GM12878 (cell line): ENCODE measurements at places on chromosomes 13 and 19. TPM values are rescaled to one million over a fixed set of nuclear protein-coding genes. Genes with fewer than 3 reads are reported as not detected.

- H3K27ac ChIP-seq: no peak overlapping the region
- H3K36me3 ChIP-seq: no peaks in the 10 kb centered on the region
- H3K4me1 ChIP-seq: peaks cover 40% of the 10 kb centered on the region
- no peaks in the 10 kb centered on the region for H3K27me3 ChIP-seq
These were observed 2.9 kb upstream of the PTOV1 start for GRCh38 chr19:49847731-49848696.

DNA sequence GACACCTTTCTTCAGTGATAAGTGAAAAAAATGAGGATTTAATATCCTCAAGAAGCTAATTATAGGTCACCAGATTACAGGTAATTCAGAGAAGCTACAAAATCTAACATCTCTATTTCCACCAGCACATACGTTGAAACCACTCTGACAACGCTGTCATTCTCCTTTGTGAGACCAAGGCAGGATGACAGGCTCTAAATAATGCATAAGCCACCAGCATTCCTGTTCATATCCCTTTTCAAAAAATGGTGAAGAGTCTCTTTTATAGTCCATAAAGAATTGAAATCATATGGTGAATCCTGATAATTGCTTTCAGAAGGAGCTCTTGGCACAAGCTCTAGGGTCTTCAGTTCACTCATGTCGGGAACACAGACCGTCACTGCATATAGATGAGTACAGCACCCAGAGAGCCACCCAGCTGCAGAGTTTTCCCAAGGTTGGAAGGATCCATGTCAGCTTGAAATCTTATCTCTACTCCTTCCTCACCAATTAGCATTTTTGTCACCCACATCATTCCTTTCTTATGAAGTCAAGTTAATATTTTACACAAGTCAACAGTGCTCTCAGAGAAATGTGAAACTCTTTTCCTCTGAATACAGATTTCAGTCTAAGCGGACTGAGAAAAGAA is 431.4 kb downstream of the TBC1D4 start:
- DNase-seq: no peak
- H3K27me3 ChIP-seq: peaks cover 2% of the 10 kb centered on the region; the same call in 1 of the 2 replicates
- H3K4me3 ChIP-seq: no peak overlapping the region
- no peaks in the 10 kb centered on the region for H3K36me3 ChIP-seq
- no peaks in the 10 kb centered on the region for H3K4me1 ChIP-seq

GRCh38 chr13:68345963-68346531 is 1115.9 kb upstream of the PCDH9 start:
- DNase-seq: no peak
- H3K27ac ChIP-seq: no peak overlapping the region
- no peaks in the 10 kb centered on the region for H3K27me3 ChIP-seq
- no peak overlapping the region for H3K4me3 ChIP-seq
- no peaks in the 10 kb centered on the region for H3K4me1 ChIP-seq
- H3K36me3 ChIP-seq: no peaks in the 10 kb centered on the region

DNA sequence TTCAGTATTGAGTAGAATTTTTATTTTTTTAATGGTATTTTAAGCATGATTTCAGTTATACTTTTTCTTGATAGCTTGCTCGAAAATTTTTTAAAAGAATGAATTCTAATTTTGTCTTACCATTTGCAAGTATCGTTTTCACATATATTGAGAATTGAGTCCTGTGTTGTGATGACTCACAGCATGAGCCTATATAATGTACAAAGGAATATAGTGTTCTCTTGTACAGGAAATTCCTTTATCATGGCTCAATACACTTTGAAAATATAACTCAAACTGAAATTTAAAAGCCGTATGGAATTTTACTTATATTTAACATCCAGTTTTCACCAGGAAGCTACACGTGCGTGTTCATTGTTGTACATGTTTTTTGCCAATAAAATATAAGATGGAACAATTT is 161.1 kb upstream of the TMTC4 start:
- no peaks in the 10 kb centered on the region for H3K36me3 ChIP-seq
- no peaks in the 10 kb centered on the region for H3K4me1 ChIP-seq
- no peak for DNase-seq
- no peaks in the 10 kb centered on the region for H3K27me3 ChIP-seq
- no peak overlapping the region for H3K27ac ChIP-seq

GRCh38 chr13:105702441-105702840 is 833.0 kb downstream of the EFNB2 start:
- H3K4me1 ChIP-seq: no peaks in the 10 kb centered on the region
- H3K36me3 ChIP-seq: no peaks in the 10 kb centered on the region
- H3K27me3 ChIP-seq: no peaks in the 10 kb centered on the region
- H3K4me3 ChIP-seq: no peak overlapping the region
- DNase-seq: no peak

PALM gene
- polyA plus RNA-seq: 0.16 and 0.19 TPM in 2 replicates
